Ammon's horn (tissue), 1 donor: ENCODE measurements at places on chromosomes 1 and 21.

DNA sequence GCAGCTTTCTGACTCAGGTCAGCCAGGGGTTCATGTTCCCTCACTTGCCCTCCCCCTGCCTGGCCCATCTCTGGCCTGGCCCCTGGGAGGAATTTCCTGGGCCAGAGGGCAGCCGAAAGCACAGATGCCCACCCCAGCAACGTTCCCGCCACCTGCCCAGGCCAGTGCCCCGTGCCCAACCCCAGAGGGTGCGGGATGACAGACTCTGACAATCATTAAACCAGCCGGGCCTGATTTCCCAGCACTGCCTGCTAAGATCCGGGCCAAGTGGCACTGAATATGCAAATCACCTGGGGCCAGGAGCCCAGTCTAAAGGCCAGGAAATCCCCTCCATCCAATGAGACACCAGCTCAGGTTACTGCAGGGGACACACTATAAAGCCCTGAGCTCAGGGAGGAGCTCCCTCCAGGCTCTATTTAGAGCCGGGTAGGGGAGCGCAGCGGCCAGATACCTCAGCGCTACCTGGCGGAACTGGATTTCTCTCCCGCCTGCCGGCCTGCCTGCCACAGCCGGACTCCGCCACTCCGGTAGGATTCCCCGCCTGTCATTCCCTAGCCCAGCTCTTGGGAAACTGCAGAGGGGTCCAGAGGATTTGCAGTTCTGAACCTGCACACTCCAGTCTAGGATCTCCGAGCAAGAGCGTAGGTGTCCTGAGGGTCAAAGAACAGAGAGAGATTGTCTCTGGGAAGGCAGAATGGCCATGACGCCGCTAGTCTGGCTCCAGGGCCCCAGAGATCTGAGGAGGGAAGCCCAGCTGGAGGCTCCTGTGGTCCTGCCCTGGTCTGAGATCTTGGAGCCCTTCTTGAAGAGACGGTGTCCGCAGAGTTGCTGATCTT lies at the start of gene ELF3:
Gene ELF3, plus strand, starts transcription at position 408 of the 836 bp plus-strand sequence. CDS start 550 bp downstream, outside the sequence.
- no peak for DNase-seq

- DNase-seq = no peak
Observed at GRCh38 chr1:174036798-174037197, 14.6 kb upstream of the RC3H1 start.

GRCh38 chr1:3691421-3692204 lies 39.3 kb downstream of the TP73 start:
- no peak for DNase-seq

GRCh38 chr1:169200319-169200718 lies 93.8 kb downstream of the ATP1B1 start:
- no peak for DNase-seq

- no peak for DNase-seq
Observed at GRCh38 chr1:85093644-85094043, 45.3 kb upstream of the MCOLN3 start.

GRCh38 chr1:247324923-247325322 lies 6.7 kb downstream of the ZNF496 start:
- no peak for DNase-seq

DNA sequence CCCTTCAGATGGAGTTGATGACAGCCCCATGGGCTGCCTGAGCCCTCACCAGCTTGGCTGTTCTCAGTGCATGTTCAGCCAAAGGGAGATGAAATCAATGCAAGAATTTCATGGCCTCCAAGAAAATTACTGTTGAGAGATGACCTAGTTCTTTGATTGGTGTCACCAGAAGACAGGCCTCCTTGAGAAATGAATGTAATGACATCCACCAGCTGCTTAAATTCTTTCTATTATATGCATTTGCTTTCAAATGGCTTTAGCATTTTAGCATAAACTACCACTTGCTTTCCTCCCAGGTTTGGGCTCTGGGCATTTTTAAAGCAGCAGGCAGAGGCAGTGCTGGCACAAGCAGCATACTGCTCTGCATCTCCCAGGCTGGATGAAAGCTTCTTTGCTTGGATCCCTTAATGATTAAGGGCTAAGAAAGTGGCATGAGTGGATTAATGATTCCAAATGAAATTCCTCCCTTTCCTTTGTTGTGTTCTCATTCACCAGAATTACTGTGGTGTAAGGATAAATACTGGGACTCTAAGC lies 278.4 kb downstream of the ZNF326 start:
- DNase-seq = no peak

GRCh38 chr1:78722521-78722920 lies 72.9 kb downstream of the IFI44 start:
- DNase-seq = no peak

DNA sequence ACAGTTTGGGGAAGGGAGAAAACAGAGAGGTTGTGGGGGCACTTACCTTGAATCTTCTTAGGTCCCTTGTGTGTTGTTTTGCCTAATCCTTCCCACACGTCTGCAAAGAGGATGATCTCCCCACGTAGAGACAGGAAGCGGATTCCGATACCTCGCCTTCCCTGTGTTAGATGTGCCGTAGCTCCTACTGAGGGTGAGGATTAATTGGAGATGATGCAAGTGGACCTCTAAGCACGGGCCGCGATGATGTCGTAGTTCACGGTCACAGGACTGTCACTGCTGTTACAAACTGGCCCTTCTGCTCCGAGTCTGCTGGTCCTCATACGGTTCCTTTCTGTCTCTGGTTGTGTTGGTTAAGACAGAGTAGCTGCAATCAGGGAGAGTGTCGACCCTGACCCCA lies 27.7 kb downstream of the GALNT2 start:
- no peak for DNase-seq
